ENCODE measurements at places on chromosomes 5 and 9. TPM values are rescaled to one million over a fixed set of nuclear protein-coding genes. Genes with fewer than 3 reads are reported as not detected.

The PFN3 gene
- total RNA-seq, result not detected

GRCh38 chr5:59130431-59130830, 547.6 kb downstream of the RAB3C start:
- no peak for DNase-seq

The FGF18 gene
- 1.5 TPM for total RNA-seq

DNA sequence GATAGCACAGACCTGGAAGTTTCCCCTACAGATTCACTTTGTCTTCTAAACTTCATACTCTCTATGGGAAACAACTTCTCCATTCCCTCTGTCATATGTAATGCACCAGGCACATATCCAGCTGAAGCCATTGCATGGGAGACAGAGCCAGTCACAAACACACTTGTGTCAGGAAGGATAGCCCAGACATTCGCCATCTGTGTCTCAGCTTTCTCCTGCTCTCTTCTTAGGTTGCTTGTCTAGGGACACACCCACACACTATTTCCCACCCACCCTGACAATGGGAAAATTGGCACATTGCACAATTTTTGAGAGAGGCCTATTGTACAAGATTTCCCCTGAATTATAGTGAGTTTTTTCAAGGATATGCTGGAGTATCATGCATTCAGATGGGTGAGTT, 158.4 kb upstream of the MPDZ start:
- DNase-seq, result no peak

DNA sequence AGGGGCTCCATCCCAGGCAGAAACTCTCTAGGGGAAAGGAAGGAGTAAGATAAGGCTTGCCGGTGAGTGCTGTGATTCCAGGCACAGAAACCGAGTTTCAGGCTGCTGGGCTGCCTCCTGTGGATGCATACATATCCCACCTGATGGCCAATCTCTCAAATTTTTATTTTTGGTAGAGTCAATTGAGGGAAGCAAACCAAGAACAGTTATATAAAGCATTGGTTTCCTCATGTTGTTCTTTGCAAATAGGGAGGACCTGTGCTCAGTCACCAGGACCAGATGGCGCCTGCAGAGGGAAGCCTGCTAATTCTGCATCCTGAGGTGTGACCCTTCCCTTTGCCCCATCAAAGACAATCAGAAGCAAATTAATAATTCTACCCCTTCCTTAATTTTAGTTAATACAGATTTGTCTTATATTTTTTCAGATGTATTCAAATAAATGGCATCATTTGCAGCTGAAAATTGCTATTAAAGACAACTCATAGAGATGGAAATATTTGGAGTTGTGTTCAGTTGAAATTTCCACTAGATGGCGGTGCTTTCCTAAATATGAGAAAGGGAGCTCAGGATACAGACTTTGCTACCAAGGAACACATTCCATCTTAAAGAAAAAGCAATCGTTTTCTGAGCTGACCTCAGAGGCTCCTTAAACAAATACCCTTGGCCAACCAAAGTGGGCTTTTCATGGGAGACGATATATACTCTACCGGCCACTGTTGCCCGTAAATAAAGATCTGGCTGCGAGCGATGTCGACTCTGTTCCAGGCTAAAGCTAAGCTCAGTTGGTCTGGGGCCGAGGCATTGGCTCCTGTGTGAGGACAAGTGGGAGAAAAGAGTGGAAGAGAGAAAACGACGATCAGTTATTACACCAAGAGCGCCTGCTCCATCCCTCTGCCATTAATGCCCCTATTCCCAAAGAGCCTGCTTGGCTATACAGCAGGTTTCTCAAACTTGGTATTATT, 225.7 kb upstream of the KLF9 start:
- peak; percentile 97 for DNase-seq

- DNase-seq, result no peak
Measured at GRCh38 chr9:96320749-96321280, 18.8 kb upstream of the HSD17B3 start.

DNA sequence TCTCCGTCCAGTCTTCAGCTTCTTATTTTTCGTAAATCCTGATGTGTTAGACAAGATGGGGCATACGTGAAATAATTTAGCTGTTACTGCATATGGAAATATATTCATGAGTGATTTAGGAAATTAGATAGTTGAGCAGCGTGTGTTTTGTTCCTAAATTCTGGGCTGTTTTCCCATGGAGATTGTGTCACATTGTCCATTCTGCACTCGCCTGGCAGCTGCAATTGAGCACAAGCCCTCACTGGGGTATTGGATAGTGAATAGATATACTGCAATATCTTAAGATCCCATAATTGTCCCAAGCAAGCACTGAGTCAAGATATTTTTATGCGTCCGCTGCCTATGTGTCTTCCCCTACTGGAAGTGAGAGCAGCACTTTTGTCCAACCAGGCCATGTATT, 1027.1 kb upstream of the WWC1 start:
- DNase-seq, result no peak

GRCh38 chr9:126357074-126357473, 30.4 kb downstream of the MVB12B start:
- no peak for DNase-seq

DNA sequence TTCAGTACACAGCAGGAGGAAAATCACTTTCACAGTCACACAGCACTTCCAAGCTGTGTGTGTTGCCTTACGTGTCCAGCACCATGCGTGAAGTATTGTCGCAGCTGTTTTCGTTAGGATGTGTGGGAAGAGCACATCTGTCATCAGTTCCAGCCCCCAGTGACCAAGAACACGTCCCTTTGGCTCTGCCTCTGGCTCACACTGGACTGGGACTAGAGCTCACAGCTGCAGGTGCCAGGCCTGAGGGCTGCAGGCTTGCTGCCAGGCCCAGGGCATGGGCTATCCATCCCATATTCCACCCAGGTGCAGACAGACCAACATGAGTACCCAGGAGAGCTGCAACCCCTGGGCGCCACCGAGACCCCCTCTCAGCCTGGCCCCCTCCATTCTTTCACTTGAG, 60.5 kb upstream of the ANKRD33B start:
- no peak for DNase-seq

DNA sequence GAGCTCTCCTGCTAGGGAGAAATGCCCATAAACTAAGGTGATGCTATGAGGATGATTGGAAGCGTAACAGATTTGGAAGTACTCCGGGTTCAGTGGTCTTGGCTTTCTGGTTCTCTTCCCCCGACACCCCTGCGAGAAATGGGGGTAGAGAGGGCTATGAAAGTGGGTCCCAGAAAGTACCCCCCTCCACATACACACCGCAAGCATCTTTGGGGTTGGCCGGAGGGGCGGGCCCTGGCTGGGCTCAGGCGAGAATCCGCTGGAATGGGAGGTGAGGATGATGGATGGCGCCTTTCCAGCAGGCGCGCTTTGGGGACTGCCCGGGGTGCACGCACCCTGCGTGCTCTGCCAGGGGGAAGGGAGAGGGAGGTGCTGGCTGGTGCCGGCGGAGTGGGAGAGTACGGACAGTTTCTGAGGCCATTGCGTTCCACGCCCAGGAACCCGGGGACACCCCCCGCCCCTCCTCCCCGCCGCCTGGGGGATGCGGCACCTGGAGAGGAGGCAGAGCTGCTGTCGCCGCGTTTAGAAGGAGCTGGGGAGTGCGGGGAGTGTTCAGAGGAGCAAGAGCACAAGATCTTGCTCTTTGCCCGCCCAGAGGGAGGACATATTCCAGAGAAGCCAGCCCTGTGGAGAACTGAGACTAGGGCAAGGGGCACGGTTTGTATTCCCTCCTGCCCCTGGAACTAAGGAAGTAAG, 1.9 kb downstream of the PCSK5 start:
- peak; percentile 12 for DNase-seq

- DNase-seq, result no peak
Measured at GRCh38 chr5:36311956-36312355, 10.3 kb upstream of the RANBP3L start.

The IFNA10 gene
- total RNA-seq, result not detected

DNA sequence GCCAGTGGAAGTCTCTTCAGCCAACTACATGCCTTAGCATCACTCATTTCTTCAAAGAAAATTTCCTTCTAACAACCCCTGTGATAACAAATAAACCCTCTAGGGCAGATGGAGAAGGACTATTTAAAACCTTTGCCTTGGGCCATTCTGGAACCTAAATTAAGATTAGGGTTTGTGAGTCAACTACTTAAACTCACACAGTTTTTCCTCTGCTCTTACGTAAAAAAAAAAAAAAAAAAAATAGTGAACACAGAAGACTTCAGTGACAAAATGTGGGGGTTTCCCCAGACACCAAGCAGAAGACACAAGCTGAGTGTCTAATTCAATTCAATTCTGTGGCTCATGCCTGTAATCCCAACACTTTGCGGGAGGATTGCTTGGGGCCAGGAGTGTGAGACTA, 65.8 kb upstream of the ERCC6L2 start:
- DNase-seq, result no peak

DNA sequence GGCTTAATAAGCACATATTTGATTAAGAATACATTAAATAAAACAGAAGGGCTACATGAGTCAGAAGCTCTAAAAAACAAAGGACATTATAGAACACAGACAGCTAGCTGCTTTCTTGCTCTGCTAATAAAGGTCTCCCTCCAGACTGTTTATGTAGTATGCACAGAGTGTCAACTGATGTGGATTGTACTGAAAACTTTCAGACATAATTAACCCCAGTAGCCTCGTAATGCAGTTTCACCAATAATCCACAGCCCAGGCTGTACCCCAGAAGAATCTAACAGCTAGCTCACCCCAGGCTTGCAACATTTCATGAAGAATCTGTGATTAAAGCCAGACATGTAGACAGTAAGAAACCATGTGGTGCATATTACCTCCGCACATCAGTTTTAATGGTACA, 30.8 kb downstream of the FGF10 start:
- no peak for DNase-seq

DNA sequence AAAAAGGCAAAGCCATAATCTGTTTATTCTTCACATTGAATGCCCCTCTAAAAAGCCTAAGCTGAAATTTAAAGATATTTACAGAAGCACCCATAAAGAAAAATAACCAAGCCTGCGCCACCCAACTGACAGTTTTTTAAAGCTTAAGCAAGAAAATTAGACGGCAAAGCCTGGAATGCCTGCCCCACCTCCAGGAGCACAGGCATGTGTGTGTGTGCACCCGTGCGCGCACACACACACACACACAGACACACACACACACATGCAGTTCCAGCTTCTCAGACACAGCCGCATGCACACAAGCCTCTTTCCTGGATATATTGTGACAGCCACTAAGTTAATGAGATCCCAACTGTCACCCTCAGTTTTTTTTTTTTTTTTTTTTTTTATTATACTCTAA, 88.2 kb downstream of the FRMD3 start:
- no peak for DNase-seq

DNA sequence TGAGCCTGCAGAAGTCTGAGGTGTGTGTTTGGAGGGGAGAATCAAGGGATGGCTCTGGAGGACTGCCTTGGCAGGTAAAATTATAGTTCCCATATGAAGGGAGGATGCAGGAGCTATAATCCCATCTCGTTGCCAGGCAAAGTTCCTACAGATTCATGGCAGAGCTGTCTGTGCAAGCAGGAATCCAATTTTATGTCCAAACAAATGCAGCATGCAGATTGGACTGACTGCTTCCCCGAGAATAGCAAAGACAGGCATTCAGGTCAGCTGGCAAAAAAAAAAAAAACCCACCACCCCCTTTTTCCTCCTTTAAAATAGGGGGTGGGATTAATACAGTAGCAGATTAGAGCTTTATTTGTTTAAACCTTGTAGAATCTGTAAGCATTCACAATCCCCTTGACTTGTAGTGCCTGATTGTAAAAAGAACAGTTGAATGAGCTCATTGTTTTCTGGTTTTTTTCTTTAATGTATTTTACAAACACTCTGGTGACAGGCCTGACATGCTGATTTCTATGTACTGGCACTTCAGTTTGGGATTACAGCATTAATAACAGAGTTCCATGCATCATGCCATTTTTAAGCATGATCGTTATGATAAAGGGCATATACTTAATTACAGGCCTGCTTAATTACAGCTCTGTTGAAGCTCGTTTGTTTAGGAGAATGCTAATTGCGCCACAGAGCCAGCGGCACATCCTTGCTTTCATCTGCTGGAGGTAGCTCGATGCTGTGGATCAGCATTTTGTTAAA, 141.4 kb upstream of the LMX1B start:
- no peak for DNase-seq

DNA sequence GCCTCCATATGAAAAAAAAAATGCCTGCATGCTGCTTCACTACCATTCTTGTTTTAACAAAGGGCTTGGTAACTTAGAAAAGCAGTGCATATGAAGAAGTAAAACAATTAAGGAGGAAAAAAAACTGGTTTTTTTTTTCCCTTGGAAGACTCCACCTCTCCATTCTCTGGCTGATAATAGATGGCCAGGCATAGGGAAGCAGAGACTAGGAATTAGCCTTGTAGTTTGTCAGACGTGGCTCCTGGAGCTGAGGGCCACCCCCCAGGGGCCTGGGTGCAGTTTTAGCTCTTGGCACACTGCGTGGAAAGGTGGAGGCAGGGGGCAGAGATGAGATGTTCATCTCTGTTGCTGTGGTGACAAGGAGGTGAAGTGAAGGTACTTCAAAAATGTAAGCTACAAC, 42.7 kb downstream of the WDR36 start:
- no peak for DNase-seq

DNA sequence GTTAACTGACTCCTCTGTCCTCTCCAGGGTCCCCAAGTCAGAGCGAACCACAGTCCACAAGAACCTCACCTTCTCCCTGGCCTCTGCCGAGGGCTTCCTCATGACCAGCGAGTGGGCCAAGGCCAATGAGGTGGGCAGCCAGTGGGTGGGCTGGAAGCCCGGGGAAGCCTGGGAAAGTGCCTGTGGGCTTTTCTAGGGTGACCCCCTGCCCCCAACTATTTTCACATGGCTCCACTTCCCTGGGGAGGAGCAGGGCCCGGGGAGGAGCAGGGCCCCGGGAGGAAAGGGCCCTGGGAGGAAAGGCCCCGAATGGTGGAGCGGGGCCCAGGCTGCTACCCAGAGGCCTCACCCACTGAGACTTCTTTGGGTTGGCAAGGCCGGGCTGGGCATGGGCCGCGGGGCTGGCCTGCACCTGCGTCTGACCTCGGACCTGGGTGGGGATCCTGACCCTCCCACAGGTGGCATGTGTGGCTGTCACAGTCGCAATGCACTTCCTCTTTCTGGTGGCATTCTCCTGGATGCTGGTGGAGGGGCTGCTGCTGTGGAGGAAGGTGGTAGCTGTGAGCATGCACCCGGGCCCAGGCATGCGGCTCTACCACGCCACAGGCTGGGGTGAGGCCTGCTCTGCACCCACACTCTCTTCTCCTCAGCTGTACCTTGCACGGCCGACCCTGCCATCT, 17.9 kb downstream of the ADGRD2 start:
- no peak for DNase-seq

The SAXO1 gene
- total RNA-seq, result not detected

GRCh38 chr9:118360036-118360435, 655.8 kb downstream of the TLR4 start:
- DNase-seq, result no peak

- DNase-seq, result no peak
Measured at GRCh38 chr5:145111420-145111819, 723.7 kb downstream of the PRELID2 start.

The IFNB1 gene
- total RNA-seq, result not detected

The TOR4A gene
- total RNA-seq, result 41.7 TPM

The PCDHGA1 gene
- not detected for total RNA-seq

- DNase-seq, result no peak
Measured at GRCh38 chr5:151104795-151105194, 24.0 kb upstream of the TNIP1 start.
